ENCODE measurements at places on chromosomes 4 and X. TPM values are rescaled to one million over a fixed set of nuclear protein-coding genes. Genes with fewer than 3 reads are reported as not detected.

DNA sequence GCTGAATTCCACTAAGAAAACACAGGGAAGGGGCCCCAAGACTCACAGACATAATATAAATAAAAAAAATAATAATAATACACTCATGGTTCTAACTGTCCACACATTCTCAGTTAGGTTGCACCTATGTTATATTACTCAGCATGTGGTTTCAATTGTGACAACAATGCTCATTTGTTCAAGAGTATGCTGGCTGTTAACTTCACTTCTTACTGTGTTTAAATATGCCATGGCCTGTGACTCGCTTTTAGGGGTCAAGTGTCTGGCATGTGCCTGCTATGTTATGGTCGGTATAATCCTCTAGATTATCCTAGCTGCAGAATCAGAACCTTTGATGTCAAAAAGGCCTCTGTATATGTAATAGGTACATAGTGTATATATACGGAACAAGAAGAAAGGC is 324.8 kb upstream of the INTU start:
- DNase-seq: no peak

GRCh38 chr4:20444599-20445337 is 193.1 kb downstream of the SLIT2 start:
- DNase-seq: no peak

DNA sequence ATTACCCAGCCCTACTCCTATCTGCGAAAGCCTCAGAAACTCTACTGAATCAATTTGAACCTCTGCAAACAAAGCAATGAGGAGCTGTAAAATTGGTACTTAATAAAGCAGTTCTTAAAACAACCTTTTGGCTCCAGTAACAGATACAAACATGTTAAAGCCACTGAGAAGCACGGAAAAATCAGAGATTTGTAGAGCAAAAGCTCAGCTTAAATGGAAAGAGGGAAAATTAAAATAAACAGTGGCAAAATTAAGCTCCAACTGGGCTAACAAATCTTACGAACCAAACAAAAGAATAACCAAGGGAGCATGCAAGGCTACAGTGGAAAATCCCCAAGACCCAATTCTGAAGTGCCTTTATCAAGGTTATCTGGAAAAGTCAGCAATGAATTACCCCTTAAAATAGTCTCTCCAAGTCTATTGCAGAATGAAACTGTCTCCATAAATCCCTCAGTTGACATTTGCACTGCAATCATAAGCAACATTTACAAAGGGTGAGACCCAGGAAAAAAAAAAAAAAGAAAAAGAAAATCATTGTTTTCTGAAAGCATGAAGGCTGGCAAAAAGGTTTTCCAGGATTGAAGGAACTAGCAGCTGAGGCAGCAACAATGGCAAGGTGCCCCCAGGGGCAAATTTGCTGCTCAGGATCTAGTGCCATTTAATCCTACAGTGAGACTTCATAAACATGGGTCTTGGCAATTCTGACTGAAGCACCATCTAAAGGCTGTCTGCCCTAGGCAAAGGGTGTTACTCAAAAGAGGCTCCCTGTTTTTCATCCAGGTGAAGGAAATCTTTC is 40.1 kb downstream of the USP46 start:
- no peak for DNase-seq

- no peak for DNase-seq
Measured at GRCh38 chr4:37999000-37999716, 39.0 kb downstream of the PTTG2 start.

- no peak for DNase-seq
Measured at GRCh38 chr4:128649161-128649560, 160.3 kb upstream of the JADE1 start.

GRCh38 chrX:80803495-80803894 is 6.2 kb downstream of the BRWD3 start:
- DNase-seq: no peak

The CCDC149 gene
- 32.2 TPM for total RNA-seq

The POF1B gene
- total RNA-seq: 76.3 TPM
